ENCODE measurements at places on chromosomes 6 and 20.

DNA sequence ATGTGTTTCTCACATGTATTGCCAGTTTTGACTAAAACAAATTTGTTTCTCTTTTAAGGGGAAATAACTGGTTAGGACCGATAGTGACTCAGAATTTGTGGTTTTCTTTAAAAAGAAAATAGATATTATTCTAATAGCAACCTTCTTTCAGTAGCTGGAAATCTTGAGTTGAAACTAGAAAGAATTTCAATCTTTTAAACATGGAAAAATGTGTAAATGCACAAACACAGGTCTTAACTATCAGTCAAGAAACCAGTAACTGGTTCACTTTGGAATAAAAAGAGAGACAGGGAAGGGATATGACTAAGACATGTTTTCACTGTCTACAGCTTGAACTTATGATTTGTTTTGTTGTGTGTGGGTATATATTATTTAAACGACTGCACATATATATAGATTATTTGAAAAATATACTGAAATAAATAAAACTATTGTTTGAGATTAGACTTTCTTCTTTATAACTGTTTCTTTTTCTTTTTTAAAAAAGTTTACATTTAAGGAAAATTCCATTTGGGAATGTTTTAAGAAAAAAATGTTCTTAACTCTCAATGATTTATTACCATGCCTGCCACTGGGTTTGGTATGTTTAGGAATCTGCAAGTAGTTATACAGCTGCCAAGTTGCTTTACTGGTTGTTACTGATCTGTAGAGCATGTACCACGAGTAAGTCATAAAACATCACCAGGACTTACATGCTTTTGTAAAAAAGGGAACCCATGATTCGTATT is 753.3 kb upstream of the MARCKS start:
- no peak for DNase-seq

DNA sequence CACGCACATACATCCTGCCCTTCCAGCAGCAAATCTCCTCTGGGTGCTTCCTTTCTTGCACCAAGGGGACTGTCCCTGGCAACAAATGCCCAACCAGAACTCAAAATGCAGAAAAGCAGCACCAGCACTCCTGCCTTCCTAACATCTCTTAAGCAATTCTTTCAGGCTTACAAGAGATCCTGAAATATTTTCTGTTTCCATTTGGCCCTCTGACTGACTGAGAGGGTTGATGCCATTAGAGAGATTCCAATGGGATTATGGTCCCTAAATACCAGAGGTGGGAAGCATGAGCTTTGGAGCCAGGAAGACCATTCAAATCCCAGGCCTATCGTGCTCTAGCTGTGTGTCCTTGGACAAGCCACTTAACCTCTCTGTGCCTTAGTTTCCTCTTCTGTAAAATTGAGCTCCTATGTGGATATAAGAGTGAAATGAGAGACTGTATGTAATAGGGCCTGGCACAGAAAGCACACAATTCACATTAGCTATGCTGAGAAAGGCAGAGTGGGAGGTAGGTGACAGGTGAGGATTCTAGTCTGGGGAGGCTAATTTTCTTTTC is 56.8 kb downstream of the PRDM1 start:
- DNase-seq, result no peak

DNA sequence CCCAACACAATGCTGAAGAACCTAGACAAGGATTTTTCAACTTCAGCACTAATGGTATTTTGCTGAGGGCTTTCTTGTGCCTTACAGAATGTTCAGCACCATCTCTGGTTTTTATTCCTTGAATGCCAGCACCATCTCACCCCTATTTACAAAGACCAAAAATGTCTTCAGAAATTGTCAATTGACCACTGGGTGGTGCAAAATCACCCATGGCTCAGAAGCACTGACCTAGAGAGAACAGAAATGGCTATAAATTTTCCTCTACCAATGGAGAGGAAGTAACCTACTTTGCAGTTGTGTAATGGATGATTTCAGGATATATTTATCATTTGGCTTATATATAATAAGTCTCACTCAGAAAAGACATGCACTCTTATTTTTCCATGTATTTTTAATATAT is 431.0 kb upstream of the IRAK1BP1 start:
- DNase-seq, result no peak

DNA sequence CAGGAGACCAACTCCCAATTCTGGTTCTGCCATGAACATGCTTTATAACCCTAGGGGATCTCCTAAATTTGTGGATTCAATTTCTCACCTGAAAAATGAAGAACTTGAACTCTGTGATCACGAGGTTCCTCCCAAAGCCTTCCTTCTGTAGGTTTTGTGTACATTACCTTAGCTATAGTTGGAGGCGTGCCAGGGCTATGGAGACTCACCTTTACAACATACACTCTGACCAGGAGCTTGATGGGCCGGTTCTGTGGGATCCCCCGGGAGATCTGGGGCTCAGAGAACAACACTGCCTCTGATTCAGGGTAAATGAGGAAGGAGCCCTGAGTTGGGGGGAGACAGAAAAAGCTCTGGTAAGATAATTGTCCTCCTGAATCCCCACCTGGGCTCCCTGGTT is 34.1 kb downstream of the ERGIC3 start:
- DNase-seq, result no peak

GRCh38 chr20:50191065-50191543 is 474 bp downstream of the CEBPB start:
- DNase-seq, result no peak

DNA sequence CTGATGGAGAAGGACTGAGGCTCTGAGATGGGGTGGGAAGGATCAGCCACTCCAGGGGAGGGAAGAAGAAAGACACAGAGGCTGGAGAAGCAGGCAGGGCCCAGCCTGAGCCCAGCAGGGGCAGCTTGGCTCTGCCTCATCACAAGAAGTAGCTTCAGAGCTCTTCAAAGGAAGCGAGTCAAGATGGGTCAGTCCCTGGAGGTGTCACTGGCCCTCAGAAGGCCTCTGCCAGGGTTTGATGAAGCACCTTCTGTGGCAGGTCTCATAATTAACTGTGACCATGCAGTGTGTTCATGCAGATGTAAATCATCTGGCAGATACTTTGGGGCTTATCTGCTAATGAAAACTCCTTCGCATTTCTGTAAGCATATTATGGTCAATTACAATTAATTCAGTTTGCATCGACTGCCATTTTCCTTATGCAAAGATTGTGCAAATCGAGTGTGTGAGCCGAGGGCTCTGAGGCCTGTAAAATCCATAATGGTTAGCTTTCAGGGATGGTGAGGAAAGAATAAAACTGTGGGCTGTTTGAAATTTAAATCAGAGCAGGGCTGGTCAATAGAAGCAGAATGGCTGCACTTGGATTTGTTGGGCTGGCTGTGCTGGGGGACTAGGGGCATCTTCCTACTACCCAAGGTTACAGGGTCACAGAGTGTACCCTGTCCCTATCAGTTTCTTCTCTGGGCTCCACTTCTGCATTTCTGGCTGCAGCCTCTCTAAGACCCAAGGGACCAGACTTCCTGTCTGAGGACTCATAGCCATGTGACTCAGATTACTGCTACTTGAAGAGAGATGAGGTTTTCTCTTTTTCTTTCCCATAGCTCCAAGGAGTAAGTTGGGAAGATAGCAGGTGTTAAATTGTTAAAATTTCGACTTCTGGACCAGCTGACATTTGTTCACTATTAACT is 376.6 kb downstream of the DHX35 start:
- DNase-seq, result no peak

DNA sequence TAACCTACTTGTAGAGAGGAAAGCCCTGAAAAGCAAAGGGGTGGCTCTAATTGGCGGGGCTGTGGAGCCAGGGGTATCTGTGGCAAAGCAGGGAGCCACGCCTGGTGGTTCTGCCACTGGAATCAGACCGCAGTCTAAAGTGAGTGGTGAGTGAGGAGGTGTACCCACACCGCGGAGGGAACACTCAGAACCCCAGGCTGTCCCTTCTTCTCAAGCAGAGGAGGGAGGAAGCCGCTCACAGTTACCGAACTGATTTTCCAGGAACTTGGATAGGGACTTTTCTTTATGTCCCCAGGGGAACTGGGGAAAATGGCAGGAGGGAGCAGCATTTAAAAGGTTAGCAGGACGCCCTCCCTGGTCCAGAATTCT is 287.2 kb downstream of the TAF4 start:
- DNase-seq, result no peak

DNA sequence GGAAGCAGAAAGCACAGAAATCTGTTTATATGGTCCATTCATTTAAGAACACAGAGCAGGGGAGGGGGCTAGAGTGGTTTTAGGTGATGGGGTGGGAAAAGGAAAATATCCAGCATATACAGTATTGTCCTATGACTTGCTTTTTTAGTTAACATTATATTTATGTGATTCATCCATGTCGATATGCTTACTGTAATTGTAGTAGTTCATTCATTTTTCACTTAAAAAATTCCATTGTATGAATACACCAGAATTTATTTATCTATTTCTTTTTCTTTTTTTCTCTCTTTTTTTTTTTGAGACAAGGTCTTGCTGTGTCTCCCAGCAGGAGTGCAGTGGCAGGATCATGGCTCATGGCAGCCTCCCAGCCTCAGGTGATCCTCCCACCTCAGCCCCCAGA is 9.6 kb upstream of the PRIM2 start:
- DNase-seq, result no peak

DNA sequence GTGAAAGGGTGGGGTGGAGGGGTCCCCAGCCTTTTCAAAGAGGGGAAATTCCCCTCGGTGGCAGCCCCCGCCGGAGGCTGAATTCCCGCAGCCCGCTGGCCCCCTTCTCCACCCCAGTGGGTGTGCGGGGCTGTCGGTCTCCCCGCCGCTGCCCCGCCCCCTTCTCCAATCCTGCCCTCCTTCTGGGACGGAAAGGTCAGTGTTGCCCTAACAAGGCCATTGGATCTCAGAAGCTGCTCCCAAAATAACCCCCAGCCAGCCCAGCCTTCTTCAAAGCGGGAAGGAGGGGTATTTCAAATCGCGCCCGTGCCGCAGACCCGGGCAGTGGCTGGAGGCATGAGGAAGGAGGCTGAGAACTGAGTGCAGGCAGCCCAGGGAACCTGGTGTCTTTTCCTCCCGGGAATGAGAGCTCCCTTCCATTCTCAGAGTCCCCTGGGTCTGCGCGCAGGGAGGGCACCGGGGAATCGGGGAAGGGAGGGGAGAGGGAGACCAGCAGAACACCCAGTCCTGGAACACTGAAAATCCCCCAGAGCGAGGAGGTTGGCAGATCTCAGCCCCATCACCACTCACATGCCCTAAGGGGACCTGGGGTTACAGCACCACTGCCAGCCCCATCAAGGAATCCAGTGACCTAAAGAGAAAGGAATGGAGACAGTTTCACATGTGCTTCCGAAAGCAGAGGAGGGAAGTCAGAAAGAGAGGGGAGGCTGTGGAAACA is at the start of gene JPH2:
JPH2 (minus strand) TSS at position 135 of the 718 bp plus-strand sequence. CDS start 483 bp downstream, outside the sequence.
- no peak for DNase-seq
